ENCODE measurements at places on chromosomes 2 and 18. TPM values are rescaled to one million over a fixed set of nuclear protein-coding genes. Genes with fewer than 3 reads are reported as not detected.

CLEC4F gene
- total RNA-seq: not detected

NABP1 gene
- total RNA-seq: 14.1 TPM

ARHGAP15 gene
- not detected for total RNA-seq

DUSP11 gene
- 42.2 TPM for total RNA-seq

RNF25 gene
- 44.7 TPM for total RNA-seq

MAL gene
- total RNA-seq: not detected

THADA gene
- 22.2 TPM for total RNA-seq

All from A549 treated with CORT108297 at 1 μM for 4 hours (cell line).